CMK (cell line): ENCODE measurements at places on chromosomes 13 and 19.

DNA sequence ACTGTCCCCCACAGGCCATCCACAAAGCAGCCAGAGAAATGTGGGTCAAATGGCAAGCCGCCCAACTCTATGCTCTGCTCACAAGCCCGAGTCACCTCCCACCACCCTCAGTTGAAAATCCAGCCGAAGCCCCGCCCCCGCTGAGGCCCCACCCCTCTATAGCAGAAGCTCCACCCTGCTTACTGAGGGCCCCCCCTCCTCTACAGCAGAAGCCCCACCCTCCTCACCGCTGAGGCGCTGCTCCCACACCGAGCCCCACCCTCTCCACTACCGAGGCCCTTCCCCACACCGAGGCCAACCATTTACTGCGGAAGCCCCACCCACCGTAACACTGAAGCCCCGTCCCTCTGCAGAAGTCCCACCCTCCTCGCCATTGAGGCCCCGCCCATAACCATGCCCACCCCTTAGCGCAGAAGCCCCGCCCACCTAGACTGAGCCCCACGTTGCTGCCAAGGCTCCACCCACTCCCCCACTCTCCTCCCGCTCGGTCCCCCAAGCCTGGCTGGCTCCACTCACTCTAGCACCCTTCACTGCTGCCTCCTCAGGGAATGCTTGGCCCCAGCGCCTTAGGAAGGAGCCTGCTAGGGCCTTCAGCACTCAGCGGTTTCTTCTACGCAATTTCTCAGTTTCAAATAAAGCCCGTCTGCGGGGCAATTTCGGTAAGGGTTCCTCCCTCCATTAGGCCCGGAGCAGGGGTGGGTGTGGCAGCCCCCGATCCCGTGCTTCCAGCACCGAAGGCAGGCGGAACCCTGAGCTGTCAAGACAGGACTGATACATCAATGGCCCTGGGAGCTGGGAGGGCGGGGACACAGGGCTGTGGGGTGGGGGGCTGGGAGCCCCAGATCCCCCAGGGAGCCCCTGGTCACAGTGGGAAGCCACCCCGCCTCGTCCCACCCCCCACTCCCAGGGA lies 9.0 kb upstream of the MYDGF start:
- peak; percentile 78 for DNase-seq

DNA sequence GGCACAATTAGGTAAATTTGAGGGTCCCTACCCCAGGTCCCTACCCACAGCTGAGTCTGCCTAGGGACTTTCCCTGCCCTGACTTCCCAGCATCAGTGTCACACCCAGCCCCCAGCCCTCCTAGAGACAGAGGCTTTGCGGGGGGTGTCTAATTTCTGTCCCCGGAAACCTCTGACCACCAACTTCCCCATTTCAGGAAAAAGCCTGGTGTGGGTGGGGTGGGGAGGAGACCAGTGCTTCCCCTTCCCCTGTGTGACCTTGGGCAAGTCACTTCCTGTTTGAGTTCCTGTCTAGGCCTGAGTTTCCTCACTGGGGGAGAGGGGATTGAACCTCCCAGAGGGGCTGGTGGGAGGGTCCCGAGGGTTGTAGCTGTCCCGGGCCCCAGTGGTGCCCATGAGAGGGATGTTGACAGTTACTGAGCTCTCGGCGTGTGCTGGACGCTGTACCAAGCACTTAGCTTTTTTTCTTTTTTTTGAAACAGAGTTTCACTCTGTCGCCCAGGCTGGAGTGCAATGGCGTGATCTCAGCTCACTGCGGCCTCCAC lies 7.9 kb downstream of the VASP start:
- DNase-seq, result peak; percentile 90

DNA sequence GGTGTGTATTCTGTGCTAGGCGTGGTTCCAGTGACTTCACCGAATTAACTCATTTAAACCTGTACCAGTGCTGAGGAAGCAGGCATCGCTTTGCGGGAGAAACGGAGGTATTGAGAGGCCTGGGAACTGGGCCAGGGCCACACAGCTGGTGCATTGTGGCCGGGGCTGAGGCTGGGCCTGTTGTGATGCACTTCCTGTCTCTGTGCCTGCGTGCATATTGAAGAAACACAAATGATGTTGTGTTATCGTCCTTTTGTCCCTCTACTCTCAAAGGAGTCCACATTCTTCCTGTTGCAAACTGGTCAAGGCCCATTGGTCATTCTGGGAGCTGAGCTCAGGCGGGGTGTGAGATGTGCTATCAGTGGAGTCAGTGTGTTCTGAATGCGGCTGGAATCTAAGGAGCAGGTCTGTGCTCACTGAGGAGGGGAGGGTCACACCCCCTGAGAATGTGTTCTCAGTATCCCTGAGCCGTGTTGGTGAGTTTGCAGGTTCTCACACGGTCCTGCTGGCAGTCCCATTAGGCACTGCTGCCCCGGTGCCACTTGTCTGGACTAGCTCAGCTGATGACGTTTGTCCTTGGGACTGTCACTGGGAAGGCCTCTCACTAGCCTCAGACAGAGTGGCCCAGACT lies 62.1 kb downstream of the ARHGEF7 start:
- DNase-seq, result no peak

GRCh38 chr13:37899753-37900152 lies 30.2 kb upstream of the TRPC4 start:
- DNase-seq, result no peak

- no peak for DNase-seq
Observed at GRCh38 chr13:80463673-80464352, 122.9 kb upstream of the SPRY2 start.

- DNase-seq, result no peak
Observed at GRCh38 chr13:102556806-102557205, 40.0 kb upstream of the TPP2 start.

DNA sequence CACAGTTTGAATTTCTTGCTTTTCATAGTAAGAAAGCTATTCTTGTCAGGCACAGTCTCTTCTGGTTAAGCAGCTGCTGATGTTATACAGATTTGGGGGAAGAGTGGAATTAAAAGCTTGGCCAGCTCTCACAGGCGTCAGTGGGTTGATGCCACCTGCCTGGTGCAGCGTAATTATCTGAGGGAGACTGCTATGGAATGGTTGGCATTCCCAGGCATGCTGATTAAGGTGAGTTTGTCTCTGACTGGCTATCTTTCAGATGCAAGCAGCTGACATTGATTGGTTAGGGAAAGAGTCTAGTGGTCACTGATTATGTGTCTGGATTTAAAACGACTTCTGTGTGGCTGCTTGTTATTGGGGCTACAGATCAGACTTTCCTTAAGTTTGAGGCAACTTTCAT lies 948.4 kb downstream of the UQCRFS1 start:
- no peak for DNase-seq

GRCh38 chr13:98055623-98056022 lies 87.3 kb upstream of the FARP1 start:
- DNase-seq, result no peak

DNA sequence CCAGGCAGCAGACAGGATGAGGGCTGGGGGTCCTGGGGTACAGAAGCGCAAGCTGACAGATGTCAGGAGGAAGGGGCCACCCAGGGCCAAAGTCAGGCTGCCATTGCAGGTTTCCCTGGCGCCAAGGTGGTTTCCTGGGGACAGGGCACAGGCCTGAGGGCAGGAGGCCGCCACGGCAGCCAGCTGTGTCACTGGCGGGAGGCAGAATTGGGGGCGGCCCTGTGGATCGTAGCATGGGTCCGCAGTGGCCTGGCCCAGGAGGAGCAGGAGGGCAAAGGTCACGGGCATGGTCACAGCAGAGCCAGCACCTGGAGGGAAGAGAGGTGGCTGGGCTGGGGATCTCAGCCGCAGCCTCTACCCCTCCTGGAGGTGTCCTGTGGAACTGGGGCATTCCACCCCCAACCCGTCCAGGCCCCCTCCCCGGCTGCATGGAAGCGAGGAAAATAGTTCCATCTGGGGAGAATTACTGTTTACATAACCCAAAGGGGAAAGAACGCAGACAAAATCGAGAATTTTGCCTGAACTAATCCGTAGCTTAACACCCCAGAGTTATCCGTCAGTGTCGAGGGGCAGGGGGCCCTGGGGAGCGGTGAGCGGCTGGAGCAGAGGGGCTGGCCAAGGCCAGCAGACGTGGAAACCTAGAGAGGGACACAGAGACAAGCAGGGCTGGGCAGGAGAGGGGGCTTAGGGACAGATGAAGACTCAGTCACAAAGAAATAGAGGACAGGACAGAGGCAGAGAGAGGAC lies 1.9 kb downstream of the NTN5 start:
- no peak for DNase-seq

GRCh38 chr19:5017235-5017634 lies 48.3 kb downstream of the KDM4B start:
- DNase-seq, result no peak

DNA sequence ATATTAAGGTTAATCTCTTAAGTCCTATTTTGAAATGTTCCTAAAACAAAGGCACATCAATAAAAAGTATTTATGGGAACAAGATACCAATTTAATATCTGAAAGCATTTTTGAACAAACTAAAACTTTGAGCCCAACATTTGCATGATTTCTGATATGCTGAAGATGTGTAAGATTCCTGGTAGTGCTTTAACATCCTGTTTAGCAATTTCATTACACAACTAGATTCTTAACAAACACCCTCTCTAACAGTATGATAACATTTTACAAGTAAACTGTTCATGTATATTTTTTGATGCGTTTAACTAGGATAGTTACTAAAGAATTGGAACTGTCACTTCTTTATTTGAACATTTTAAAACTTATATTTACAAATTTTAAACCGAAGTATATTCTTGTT lies 63.9 kb downstream of the DACH1 start:
- DNase-seq, result no peak
